CD4-positive, alpha-beta T cell treated with Interleukin-4 for 1 hour (primary cell): ENCODE measurements at places on chromosomes 1 and 21.

- no peak for DNase-seq
Observed at GRCh38 chr1:182875889-182876288, 36.7 kb downstream of the DHX9 start.

GRCh38 chr1:50332941-50333594 is 90.2 kb downstream of the DMRTA2 start:
- peak; percentile 20 for DNase-seq

- DNase-seq, result no peak
Observed at GRCh38 chr21:18244671-18245463, at the start of gene CHODL. Gene CHODL (plus strand): TSS chr21:18244833. CDS start chr21:18245224, 391 bp downstream.

- DNase-seq, result no peak
Observed at GRCh38 chr1:226629210-226629895, 80.8 kb downstream of the STUM start.

- no peak for DNase-seq
Observed at GRCh38 chr1:49448200-49448599, 575.6 kb downstream of the AGBL4 start.

DNA sequence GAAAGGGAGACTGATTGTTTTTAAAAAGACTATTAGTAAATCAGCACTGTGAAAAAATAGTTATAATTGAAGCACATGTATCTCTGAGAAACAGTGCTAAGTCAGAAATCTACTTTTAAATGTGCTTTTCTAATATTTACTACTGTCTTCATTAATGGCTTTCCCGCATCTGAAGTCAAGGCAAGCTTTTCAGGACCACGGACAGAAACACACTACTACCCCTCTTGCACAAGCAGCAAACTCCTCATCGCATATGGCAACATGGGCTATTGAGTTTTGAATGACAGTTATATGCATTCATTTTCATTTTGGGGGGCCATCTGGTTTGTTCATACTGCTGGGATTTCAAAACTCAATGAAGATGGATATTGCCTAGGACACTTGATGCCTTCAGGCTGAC is 433.4 kb upstream of the CAMK1G start:
- DNase-seq, result no peak
